Amniotic stem cell (primary cell): ENCODE measurements at places on chromosomes 11 and 22.

DNA sequence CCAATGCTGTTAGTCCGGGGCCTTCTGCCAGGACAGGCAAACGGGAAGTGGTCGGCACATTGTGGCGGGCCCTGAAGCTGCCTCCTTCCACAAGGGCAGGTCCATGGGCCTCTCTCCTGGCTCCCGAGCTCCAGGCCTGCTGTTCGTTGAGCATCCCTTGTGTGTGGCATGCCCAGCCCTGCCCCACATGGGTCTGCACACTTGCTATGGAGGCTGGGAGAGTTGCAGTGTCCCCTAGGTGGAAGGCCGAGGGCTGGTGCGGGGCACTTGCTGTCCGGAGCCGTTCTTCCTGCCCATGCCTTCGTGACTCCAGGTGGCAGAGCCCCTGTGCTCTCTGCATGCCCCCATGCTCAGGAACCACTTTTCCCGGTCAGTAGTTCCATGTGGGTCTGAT, 26.0 kb upstream of the DGCR8 start:
- no peak for DNase-seq

- no peak for DNase-seq
These were observed 1.7 kb downstream of the RPS19BP1 start for GRCh38 chr22:39530692-39531331.

DNA sequence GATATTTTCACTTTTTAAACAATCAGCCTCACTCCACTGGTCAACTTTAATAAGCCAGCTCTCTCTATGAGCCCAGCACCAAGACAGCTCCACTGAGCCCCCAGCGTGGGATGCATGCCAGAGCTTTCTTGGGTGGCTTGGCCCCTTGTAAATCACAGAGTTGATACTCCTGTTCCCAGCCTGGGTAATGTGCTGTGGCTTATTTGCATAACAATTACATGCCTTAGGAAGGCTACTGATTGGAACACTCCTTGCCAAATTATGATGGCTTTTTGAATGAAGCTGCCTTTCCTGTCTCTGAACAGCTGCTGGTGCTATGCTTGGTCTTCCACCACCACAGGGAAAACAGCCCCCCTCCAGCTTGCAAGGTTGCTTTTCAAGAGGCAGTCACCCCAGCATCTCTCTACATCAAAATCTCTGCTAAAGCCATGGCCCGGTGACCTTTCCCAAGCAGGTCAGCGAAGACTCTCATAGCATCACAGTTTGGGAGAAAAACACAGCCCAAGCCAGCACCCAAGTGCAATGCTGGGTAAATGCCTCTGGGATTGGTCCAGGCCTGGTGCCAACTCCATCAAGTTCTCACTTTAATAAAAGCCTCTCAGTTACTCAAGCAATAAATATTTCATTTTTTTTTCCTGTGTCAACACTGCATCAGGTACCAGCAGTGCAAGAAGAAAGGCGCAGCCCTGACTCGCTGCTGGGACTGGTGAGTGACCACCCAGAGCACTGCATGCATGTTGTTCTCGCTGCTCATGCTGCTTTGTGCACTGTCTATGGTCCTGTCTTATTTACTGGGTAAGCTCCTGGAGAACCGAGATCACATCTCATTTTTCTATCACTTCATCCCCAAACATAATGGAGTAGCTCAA, 549.3 kb downstream of the OPCML start:
- no peak for DNase-seq

GRCh38 chr11:61578819-61579675, 1.8 kb downstream of the SYT7 start:
- no peak for DNase-seq

GRCh38 chr11:121163658-121164308, 62.7 kb downstream of the TECTA start:
- DNase-seq = no peak

DNA sequence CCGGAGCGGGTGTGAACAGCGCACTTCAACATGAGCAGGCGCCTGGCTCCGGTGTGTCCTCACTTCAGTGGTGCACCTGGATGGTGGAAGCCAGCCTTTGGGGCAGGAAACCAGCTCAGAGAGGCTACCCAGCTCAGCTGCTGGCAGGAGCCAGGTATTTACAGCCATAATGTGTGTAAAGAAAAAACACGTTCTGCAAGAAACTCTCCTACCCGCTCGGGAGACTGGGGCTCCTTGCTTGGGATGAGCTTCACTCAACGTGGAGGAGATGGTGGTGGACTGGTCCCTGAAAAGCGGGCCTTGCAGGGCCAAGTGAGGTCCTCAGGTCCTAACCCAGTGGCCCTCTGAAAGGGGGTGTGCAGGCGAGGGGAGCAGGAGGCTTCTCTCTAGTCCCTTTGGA, 7.5 kb downstream of the MCAM start:
- no peak for DNase-seq

GRCh38 chr11:124801636-124802312, 1.6 kb upstream of the MSANTD2 start:
- DNase-seq = no peak

- DNase-seq = no peak
These were observed 450 bp downstream of the CBX6 start for GRCh38 chr22:38871360-38872171.

GRCh38 chr11:78733031-78733430, 158.4 kb upstream of the NARS2 start:
- no peak for DNase-seq

GRCh38 chr11:72710278-72710677, 36.1 kb upstream of the PDE2A start:
- no peak for DNase-seq

DNA sequence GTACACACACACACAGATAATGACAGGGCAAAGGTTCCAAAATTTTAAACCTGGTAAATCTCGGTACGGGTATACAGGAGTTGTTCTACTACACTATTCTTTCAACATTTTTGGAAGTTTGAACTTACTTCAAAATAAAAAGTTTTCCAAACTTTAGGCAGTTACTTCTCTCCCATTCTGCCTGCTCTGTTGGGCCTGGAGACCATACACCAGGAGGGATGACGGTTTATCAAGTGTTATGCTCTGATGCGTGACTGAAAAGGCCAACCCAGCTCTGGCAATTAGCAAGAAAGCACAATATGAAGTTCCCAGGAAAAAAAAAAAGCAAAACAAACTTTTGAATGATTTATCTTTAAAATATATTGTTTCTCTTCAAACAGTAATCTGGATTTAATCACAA, 969 bp downstream of the SERPIND1 start:
- no peak for DNase-seq

DNA sequence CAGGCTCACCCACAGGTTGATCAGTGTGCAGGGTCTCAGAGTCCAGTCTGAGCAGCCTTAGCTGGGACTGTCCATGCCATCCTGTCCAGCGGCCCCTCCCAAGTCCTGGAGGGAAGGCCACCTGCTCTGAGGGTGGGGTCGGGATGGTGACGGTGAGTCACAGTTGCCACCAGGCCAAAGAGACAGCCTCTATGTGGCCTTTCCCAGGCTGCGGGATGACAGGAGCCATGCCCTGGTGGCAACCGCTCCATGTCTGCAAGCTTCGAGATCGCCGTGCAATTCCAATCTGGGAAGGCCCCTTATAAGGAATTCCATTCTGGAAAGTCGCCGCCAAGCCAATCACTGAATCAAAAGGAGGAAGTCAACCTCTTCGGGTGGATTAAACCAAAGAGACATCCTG, 47.5 kb downstream of the RTL6 start:
- no peak for DNase-seq

DNA sequence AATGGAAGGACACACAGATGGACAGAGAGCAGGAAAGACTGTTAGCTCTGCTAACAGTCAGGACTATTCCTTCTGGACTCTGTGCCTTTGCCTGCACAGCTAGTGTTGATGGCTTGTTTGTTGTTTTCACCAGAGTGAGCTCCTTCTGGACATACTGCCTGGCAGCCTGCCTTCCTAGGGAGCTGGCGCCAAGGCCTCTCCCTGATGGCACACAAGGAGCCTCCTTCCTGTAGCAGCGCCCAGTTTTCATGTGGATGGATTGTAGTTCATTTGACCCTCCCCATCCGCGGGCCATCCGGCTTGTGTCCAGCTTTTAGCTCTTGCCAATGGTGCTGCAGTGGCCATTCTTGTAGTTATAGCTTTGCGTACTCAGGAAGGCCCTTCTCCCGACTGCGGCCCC, 16.6 kb upstream of the BCR start:
- DNase-seq = no peak

DNA sequence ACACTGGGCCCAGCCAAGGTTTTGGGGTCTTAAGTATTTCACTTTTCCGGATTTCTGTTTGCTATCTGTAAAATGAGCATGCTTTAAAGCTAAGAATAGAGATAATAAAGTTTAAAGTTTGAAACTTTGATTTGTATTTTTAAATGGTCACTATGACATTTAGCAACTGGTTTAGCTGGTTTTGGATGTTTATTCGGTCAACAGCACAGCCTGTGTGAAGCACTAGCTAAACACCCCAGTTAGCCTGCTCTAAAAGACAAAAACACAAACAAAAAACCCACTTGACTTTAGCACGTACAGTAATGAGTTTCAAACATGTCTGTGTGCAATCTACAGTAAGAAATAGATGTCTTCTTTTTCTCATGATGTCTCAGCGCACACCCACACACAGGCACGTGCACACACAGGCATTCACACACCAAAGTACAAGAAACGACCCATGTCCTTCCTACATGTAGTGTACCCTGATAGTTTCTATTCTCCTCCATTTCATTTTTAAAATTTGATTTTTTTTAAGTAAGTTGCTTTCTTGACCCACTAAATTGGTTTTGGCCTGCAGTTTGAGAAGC, 29.4 kb downstream of the SLC1A2 start:
- DNase-seq = no peak

DNA sequence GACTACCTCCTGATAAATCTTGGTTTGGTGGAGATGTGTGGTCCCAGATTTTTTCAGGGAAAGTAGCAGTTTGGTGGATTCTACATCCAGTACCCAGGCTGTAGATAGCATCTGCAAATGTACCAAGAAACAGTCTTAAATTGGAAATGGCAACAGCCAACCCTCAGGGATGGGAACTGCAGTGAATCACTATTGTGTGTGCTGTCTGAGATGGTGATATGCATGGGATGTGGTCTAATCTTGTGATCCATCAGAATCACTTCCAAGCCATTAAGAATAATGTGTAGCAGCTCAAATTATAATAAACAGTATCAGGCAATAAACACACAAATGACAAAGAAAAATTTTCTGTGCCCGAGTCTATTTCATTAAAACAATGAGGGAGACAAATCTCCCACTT, 3.4 kb downstream of the OLFML1 start:
- DNase-seq = no peak

GRCh38 chr11:46112961-46113607, 8.2 kb downstream of the PHF21A start:
- no peak for DNase-seq

- DNase-seq = peak; percentile 8
These were observed 1.6 kb downstream of the DIXDC1 start for GRCh38 chr11:111938687-111939160.

DNA sequence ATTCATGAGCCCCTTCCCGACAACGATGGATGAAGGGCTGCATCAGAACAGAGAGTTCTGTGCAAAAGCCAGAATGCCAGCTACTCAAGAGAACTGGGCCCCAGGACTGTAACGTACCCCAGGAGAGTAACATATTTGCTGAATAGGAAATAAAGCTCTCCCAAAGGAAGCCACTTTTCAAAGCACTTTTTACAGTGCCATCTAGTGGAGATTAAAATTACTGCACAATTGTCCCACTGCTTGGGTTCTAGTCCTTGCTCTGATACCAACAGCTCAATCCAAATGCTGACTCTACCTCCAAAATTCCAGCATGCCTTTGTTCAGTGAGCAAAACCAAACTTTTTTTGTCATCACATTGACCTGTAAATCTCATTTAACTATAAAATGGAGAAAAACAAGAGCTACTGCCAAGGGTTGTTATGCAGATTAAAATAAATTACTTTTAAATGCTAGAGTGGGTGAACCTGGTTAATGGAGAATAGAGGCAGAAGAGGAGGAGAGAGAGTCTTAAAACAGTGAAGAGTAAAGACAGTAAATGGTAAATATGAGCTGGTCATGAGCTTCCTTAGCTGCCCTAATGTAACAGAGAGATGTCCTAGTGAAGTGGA, 87.6 kb upstream of the FSHB start:
- no peak for DNase-seq

DNA sequence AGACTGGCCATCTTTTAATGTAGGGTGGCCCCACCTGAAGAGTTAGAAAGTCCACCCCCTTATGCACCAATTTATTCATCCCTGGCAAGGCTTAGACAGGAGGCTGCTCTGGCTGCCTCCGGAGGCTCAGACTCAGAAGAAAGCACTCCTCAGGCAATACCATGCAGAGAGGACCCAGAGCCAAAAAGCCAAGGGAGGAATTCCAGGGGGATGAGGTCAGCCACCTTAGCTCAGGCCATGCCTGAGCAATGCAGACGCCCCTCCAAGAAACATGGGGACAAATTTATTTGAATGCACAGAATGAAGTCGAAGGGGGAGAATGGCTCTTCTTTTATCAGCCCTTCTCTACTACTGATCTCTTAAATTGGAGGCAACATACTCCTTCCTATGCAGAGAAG, 39.7 kb upstream of the GLYAT start:
- no peak for DNase-seq

GRCh38 chr11:75346912-75347647, 4.4 kb downstream of the ARRB1 start:
- no peak for DNase-seq

DNA sequence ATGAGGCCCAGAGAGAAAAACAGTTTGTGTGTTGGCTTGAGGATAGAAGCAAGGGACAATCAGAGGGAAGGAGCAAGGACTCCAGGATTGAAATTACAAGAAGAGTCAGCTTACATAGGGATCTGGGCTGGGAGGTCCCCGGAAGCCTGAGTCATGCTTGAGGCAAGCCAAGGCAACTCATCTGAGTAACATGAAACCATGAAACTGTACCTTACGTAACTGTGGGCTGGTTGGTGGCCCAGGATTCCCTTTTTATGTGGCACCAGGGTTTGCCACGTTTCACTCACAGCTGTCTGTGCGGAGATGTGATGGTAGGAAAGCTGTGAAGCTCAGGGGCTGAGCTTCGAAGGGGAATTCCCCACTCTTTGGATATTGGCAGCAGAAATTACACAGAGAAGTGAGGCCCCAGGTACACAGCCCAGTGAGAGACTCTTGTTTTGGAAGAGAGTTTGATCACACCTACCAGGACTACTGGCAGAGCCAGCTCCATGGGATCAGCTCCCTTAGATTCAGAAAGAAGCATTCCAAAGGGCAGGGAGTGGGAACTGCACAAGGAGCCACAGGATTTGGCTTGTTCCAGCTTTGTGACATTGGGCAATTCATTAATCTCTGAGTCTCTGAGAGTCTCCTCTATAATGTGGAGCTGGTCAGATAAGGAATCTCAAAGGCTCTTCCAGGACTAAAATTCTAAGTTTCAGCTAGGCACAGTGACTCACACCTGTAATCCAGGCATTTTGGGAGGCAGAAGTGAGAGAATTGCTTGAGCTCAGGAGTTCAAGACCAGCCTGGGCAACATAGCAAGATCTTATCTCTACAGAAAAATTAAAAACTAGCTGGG, 7.8 kb downstream of the SLC5A1 start:
- peak; percentile 63 for DNase-seq
